Brain pericyte (primary cell): ENCODE measurements at places on chromosomes 1 and 21.

GRCh38 chr1:65866439-65866838 is 73.7 kb downstream of the PDE4B start:
- DNase-seq: no peak

GRCh38 chr1:228090613-228091081 is 8.1 kb downstream of the ARF1 start:
- no peak for DNase-seq

- no peak for DNase-seq
Measured at GRCh38 chr1:1116701-1117468, 996 bp upstream of the C1orf159 start.

DNA sequence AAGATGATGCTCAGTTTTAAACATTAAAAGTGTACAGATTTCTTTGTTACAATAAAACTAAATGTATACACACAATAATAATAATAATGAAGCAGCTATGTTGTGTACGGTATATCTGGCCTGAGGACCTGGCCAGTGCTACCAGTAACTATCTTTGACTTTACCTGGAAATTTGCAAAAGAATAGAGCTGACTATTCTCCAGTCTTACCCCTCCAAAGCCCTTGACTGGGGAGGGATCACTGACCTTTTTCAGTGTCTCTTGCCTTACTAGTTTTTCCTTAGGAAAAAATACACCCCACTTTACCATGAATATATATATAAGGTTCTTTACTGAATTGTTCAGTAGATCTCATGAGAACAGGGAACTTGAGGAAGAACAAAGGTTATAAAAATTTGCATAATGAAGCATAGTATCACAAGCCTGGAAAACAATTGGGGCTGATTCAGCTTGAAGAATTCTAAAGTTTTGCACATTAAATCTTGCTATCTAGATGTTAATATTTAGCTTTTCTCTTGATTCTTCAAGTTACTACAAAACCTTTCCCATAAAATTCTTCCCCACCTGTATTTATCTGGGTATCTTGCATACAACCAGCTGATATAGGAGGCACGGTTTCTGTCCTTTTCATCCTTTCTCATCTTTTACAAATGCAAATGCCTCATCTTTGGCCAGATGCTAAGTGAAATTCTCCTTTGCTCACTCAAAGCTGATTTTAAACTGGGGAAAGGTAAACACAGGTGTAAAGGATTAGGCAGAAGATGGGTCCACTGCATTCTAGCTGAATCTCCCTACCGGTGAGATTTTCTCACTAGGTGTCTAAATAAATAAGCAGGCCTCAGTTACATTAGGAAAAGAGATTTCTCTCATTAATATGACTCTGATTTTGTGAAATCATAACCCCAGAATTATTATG is 25.0 kb upstream of the SLAMF1 start:
- DNase-seq: no peak

DNA sequence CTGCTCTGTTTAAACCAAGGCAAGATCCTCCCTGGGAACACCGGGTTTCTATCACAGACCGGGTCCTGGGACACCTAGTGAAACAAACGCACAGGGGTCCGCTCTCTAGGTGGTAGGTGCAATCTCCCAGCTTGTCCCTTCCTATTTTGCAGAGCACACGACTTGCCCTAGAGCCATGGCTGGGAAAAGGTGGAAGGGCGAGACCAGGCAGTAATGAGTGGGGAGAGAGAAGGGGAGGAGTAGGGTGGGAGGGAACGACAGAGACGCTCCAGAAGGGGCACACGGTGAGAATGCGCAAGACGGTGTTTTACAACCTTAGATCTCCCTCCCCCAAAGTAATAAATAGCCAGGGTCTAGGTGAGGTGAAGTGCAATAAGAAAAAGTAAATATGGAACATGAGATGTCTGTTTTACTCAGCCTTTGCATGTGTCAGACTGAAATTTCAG is 9.3 kb upstream of the ARHGAP29 start:
- no peak for DNase-seq

DNA sequence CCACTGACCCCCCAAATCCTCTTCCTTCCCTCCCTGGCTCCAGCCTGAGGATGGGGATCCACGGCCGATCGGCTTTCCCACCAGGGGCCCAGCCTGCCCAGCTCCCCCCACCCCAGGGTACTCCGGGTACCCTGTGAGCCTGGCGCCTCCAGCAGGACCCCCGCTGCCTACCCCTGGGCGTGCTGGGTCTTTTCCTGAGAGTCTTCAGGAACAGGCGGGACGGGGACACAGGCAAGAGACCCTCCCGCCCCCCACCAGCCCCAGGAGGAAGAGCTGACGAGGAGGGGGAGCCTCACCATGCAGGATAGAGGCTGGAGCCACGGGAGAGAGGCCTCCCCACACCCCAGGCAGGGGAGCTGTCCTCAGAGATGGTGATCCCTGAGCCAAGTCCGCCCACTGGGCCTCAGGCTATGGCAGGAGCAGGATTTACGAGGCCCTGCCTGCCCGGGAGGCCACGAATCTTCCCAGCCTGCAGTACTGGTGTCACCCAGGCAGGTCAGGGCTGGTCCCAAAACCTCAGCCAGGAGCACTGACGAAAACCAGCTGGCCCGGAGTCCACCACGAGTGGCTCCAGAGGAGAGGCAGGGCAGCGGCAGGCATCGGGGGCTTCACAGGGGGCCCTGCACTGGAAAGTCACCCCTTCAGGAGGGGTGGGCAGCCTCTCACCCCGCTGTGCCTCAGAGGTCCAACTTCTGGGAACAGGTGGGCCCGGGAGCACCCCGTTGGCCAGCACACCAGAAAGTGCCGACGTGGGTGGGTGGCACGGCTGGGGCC is 58.0 kb downstream of the MEGF6 start:
- DNase-seq: no peak
